ENCODE measurements at places on chromosomes 7 and 10. TPM values are rescaled to one million over a fixed set of nuclear protein-coding genes. Genes with fewer than 3 reads are reported as not detected.

- H3K27me3 ChIP-seq, result no peaks in the 10 kb centered on the region
- no peaks in the 10 kb centered on the region for H3K36me3 ChIP-seq
- H3K27ac ChIP-seq, result no peak overlapping the region
- no peak overlapping the region for H3K4me3 ChIP-seq
- H3K4me1 ChIP-seq, result peaks cover 51% of the 10 kb centered on the region
- no peak for DNase-seq
Observed at GRCh38 chr7:139753081-139753692, 24.6 kb downstream of the HIPK2 start.

DNA sequence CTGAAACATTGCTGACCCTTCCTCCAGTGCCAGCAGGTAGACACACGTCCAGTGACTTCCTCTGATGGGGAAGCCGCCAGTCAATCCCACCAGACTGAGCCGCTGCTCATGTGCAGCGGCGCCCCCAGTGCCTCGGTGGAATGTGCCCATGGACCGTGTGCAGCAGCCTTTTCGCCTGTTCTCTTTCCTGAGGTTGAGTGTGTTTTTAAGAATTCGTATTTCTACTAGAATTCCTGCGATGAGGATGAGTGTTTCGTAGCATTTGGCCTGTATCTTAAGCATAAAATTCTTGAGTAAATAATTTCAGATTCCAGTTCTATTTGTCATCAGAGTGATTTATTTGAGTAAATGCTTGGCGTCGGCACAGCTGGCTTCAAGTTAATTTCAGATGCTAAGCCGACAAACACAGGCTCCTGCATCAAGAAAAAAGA is 35.4 kb downstream of the BNIP3 start:
- H3K27ac ChIP-seq, result no peak overlapping the region
- H3K27me3 ChIP-seq, result no peaks in the 10 kb centered on the region
- H3K4me1 ChIP-seq, result peaks cover 2% of the 10 kb centered on the region
- DNase-seq, result no peak

Gene CRHR2
- total RNA-seq, result not detected

DNA sequence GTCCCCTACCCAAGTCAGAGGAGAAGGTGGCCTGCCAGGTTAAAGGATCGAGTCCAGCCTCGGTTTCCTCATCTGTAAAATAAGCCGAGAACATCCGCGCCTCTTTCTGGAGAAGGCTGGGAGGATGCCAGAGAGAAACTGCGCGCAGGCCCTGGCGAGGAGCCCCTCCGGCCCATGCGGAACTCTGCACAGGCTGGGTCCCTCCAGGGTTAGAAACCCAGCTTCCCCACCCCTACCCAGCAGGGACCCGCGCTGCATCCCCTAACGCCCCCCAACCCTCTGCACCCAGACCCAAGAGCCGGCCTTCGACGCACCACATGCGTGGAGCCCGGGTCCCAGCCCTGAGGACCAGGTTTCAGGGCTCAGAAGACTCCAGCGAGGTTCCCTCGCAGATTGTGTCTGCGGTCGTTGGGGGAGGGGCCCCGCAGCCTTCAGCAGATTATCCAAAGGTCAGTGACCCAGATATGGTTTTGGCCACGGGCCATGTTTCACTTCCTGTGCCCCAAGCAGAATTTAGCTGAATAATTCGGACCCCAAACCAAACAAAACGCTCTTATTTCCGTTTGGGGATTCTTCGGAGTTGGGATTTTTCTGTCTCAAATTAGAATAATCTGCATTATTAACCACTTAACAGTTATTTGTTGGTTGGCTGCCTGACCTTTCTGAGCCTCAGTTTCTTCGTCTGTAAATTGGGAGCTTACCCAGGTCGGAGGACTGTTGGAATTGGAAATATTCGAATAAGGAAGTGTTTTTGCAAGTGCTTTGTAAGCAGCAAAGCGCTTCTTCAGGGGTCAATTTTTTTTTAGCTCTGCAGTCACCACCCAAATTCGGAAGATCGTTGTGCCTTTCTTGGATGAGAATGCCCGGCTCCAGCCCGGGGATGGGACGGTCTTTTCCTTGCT is 167.7 kb downstream of the UBE2H start:
- H3K4me1 ChIP-seq, result peaks cover 36% of the 10 kb centered on the region
- H3K36me3 ChIP-seq, result peaks cover 2% of the 10 kb centered on the region
- H3K27me3 ChIP-seq, result peaks cover 77% of the 10 kb centered on the region
- peak overlapping the region; percentile 69 for H3K4me3 ChIP-seq
- DNase-seq, result no peak

DNA sequence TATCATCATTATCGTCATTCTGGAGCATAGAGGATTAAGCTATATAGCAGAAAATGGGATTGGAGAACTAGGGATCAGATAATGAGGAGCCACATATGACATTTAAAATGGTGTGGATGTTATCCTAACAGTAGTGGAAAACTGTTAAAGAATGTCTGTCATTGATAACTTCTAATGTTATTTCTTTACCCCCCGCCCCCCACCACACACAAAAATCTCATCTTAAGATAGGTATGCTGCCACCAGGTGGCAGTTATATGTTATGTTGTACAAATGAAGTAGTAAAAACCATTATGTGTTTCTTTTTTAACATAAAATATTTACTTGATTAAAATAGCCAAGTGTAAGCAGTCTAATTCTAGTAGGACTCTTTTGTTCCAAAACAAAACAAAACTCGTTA is 13.0 kb downstream of the AKAP9 start:
- H3K4me3 ChIP-seq, result no peak overlapping the region
- peaks cover 3% of the 10 kb centered on the region for H3K36me3 ChIP-seq
- no peaks in the 10 kb centered on the region for H3K27me3 ChIP-seq
- no peak for DNase-seq
- H3K4me1 ChIP-seq, result peaks cover 38% of the 10 kb centered on the region

GRCh38 chr10:7532723-7533498 is 122.1 kb upstream of the SFMBT2 start:
- no peak overlapping the region for H3K27ac ChIP-seq
- peaks cover 2% of the 10 kb centered on the region for H3K4me1 ChIP-seq
- DNase-seq, result no peak
- H3K36me3 ChIP-seq, result no peaks in the 10 kb centered on the region
- H3K4me3 ChIP-seq, result no peak overlapping the region
- peaks cover 24% of the 10 kb centered on the region for H3K27me3 ChIP-seq

Gene ZCCHC24
- 1.1 TPM for total RNA-seq

DNA sequence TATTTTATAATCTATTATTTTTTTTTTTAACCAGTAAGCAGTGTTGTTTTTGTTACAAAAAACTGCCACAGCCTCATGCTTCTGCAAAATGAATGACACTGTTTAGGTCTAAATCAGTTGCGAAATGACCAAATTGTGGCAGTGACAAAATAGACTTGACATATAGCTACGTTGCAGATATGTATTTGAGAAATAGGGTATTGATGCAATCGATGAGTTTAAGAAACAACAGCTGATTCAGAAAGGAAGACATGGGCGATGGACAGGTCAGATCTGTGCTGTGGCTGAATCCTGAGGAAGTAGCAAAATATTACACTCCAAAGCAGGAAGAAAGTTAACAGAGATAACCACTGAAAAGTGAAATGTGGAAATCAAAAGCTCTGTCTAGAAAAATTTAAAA is 89.0 kb upstream of the STEAP4 start:
- H3K4me1 ChIP-seq, result no peaks in the 10 kb centered on the region
- no peak overlapping the region for H3K4me3 ChIP-seq
- peaks cover 9% of the 10 kb centered on the region for H3K27me3 ChIP-seq
- H3K36me3 ChIP-seq, result no peaks in the 10 kb centered on the region
- DNase-seq, result no peak
- no peak overlapping the region for H3K27ac ChIP-seq

Gene EBF3
- not detected for total RNA-seq

Gene NME8
- total RNA-seq, result not detected

Gene ENTPD1
- total RNA-seq, result 5.4 TPM

DNA sequence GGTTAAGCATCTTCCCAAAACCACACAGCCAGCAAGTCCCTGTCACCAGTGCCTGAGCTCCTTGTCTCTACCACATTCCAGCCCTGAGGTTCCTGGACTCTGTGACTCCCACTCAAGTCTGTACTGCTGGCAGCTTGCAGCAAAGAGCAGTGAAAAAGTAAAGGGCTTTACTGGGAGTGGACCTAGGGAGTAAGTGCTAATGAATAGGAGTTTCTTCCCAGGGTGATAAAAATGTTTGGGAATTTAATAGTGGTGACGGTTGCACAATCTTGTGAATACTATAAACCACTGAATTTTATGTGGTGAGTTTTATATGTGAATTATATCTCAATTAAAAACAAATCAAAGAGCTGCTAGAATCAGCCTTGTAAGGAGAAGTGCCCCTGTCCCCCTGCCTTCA is 22.6 kb downstream of the HSPA12A start:
- H3K27ac ChIP-seq, result no peak overlapping the region
- H3K4me1 ChIP-seq, result peaks cover 28% of the 10 kb centered on the region
- peaks cover 73% of the 10 kb centered on the region for H3K27me3 ChIP-seq
- DNase-seq, result no peak
- no peaks in the 10 kb centered on the region for H3K36me3 ChIP-seq
- no peak overlapping the region for H3K4me3 ChIP-seq

DNA sequence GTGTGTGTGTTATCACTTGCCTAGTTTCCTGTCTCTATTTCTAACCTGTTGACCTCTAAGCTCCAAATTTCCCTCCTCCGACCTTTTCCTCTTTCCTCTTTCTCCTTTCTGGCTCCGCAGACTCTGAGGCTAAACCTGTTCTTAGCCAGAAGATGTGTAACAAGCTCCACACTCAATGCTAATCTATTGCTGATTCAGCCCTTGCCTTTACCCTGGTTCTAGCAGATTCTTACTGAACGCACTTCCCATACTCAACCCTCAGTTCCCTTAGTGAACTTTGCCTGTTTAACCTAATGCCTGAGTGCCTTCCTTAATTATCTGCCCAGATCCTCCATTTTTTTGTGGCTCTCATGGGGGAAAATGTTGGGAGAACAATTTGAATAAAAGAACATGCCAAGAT is 30.0 kb upstream of the SGMS1 start:
- H3K36me3 ChIP-seq, result no peaks in the 10 kb centered on the region
- H3K27me3 ChIP-seq, result no peaks in the 10 kb centered on the region
- H3K4me3 ChIP-seq, result peak overlapping the region; percentile 31
- DNase-seq, result no peak
- peak overlapping the region; percentile 70 for H3K27ac ChIP-seq

DNA sequence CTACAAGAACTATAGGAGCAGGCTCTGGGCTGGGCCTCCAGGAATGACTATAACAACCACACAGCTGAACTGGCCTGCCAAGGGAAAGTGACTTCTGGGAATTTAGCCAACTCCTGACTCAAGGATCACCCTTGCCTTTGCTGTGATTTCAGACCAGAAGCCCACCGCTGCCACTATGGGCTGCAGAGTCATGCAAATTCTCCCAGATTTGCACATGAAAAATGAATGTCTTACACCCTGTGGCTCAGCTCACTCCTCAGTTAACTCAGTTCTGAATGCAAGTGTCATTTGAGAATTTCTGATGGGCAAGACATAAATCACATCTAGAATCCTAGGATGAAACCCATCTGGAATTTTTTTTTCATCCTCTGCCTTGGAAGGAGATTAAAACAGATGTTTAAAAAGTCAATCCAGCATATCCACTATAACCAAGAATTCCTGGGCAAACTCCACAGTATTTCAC is 186.5 kb upstream of the BET1 start:
- no peak for DNase-seq
- H3K27me3 ChIP-seq, result no peaks in the 10 kb centered on the region
- H3K4me1 ChIP-seq, result no peaks in the 10 kb centered on the region
- H3K4me3 ChIP-seq, result no peak overlapping the region
- H3K36me3 ChIP-seq, result no peaks in the 10 kb centered on the region
- H3K27ac ChIP-seq, result no peak overlapping the region

Gene CHAT
- total RNA-seq, result not detected

DNA sequence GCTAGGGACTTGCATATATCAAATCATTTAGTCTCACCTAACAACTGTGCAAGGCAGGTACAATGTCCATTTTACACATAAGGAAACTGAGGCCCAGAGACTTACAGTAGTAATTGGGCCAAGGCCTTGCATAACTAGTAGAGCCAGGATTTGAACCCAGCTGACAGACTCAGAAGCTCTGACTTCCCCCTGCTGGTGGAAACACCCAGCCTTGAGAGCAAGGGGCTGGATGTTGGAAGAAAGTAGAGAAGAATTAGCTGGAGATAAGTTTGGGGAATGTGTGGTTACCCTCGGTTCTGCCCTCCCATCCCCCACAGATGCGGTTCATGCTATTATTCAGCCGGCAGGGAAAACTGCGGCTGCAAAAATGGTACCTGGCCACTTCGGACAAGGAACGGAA is 2.0 kb downstream of the AP1S1 start:
- H3K4me1 ChIP-seq, result peaks cover 22% of the 10 kb centered on the region
- peaks cover 7% of the 10 kb centered on the region for H3K36me3 ChIP-seq
- H3K4me3 ChIP-seq, result no peak overlapping the region

DNA sequence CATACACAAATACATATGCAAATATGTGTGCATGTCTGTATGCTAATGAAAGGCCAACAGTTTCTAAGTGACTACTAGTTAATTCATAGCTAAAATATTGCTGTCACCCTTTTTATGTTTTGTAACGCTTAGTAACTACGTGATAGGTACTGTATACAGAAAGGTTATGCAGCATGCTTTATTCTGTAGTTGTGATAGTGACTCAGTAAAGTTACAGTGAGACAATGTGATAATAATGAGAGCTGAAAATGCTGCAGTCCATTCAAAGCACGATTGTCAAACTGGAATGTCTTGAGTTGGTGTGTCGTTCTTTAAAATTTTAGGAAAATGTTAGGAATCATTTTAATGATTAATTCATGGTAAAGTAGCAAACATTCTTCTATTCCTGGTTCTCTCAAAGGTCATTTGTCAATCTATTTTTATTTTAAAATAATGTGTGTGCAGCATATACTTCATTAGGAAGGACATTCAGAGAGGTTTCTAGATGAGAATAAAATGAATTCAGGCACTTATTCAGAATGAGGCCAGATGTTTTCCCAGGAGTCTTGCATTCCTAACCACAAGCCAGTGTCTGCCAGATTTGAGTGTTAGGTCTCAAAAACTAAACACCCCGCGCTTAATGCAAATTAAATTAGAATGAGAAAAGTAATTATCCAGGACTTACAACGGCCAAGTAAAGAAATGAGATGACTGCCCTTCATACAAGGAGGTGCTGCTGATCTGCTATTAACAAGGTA is 408.8 kb upstream of the FZD8 start:
- no peaks in the 10 kb centered on the region for H3K27me3 ChIP-seq
- no peak overlapping the region for H3K4me3 ChIP-seq
- no peaks in the 10 kb centered on the region for H3K36me3 ChIP-seq
- DNase-seq, result no peak
- H3K4me1 ChIP-seq, result no peaks in the 10 kb centered on the region
- H3K27ac ChIP-seq, result no peak overlapping the region

Gene TEX36
- not detected for total RNA-seq

Data from T-helper 17 cell (primary cell).